Colonic mucosa (tissue), 4 donors: ENCODE measurements at places on chromosomes 7 and 10.

GRCh38 chr7:90473814-90474213 lies 4.4 kb downstream of the PTTG1IP2 start:
- no peak for DNase-seq

DNA sequence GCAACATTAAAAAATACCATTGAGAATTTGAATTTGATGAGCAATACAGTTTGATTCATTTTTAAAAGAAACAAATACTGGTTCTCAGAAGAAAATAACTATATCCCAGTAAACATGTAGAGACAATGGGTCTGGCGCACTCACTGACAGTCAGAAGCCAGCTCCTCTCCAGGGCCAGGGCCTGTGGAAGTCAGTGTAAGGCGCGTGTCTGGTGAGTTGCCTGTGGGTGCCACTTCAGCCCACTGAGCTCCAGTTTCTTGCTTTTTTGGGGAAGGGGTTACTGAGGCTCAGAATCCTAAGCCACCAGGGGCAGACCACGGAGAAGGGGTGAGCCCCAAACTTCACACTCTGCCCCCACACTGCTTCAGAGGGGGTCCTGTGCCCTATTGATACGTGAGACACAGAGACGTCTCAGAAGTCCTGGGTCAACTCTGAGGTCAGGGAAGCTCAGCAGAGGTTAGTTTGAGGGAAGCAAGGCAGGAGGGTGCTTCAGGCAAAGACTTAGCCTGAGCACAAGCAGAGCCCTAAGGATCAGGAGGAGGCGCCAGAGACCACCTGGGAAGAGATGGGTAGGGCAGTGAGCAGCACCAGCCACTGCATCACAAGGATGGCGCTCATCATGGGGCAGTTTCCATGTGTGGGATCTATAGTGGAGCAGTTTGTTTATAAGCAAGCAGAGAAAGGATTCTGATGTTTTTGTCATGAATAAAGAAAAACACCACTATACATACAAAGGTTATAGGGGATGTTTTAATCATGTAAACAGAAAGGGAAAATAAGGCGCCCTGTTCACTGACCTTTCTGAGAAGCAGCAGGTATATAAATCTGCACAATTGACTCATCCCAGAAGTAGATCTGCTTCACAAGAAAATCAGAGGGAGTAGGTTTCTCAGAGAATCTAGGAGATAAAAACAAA lies 95.7 kb downstream of the PKD1L1 start:
- DNase-seq: no peak

DNA sequence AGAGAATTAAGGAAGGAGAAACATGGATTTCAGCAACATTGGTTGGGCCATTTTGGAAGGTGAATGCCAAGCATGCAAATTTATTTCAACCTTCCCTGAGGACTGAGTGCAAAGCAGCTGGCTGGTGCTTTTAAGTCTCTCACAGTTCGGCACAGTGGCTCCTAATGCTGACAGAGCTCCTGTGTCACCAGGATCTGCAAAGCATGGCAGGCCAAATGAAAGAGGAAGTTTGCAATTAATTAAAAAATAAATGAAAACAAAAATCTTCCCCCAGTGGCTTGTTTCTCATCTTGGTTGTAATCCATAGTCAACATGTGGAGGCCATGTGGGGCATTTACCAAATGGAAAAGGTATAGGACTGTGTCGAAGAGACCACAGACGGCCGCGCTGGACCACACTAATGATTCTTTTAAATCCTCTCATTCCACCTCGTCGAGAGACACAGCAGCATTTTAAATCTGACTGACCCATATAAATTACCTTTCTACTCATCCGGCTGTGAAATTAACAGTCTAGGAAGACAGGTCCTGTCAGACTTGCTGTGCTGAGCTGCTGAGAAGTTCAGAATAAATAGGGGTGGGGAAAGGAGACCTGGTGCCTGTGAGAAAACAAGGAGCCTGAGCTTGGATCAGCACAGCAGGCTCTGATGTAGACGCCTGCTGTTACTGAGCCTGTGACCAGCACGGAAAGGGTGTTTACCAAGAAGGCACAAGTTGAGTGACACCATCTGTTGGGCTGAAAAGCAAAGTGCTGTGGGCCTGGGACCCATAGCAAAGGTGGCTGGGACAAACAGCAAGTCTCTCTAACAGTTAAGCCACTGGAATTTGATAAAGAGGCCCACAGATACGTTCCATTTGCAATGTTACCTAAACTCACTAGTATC lies 136.0 kb upstream of the COL1A2 start:
- DNase-seq: no peak

GRCh38 chr7:120836556-120837115 lies 21.3 kb downstream of the TSPAN12 start:
- no peak for DNase-seq

DNA sequence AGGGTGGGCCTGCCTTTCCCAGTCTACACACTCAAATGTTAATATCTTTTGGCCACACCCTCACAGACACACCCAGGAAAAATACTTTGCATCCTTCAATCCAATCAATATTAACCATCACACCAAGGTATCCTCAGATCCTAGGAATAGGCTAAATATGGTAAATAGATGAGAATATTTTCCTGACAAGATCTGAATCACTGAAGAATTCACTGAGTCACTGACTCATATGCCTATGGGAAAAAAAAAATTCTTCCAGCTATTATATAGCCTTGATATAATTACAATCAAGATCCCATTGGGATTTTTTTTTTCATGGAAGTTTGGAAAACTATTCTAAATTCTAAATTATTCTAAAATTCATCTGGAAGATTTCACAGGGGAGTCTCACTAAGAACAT lies 65.8 kb downstream of the INHBA start:
- DNase-seq: no peak

- peak; percentile 7 for DNase-seq
These were observed 14.9 kb downstream of the TMEM273 start for GRCh38 chr10:49173201-49173772.

GRCh38 chr7:11274074-11274473 lies 300.4 kb downstream of the PHF14 start:
- no peak for DNase-seq

DNA sequence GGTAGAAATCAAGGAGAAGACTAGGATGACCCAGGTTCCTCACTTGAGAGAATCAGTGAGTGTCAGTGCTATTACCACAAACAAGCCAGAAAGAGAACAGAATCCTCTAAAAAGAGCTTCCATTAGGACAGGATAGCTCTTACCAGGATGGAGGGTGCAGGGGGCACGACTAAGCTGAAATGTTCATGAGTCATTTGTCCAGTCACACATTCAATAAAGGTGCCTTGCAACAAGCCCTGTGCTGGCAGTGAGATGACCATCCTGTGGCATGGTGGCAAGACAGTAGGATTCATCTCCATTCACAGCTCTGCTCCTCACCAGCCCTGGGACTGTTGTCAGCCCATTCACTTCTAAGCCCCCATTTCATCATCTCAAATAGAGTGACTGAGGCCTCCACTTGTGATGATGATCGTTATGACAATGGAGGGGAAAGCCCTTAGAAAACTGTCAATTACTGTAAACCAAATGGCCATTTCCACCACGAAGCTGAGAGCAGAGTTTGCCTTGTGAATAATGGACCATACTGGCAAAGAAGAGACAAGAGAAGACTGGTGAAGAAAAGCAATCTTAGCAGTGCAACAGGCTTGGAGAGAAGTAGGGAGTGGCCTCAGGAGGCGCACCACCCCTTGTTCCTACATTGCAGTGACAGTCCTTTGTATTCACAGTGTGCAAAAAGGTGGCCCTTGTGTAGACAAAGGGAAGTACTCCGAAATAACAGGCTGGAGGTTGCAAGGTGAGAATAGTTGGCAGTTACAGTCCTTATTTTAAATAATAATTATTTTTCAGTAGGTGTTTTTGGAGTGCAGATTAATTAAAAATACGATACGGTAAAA lies 9.0 kb upstream of the WIPF3 start:
- DNase-seq: peak; percentile 24

DNA sequence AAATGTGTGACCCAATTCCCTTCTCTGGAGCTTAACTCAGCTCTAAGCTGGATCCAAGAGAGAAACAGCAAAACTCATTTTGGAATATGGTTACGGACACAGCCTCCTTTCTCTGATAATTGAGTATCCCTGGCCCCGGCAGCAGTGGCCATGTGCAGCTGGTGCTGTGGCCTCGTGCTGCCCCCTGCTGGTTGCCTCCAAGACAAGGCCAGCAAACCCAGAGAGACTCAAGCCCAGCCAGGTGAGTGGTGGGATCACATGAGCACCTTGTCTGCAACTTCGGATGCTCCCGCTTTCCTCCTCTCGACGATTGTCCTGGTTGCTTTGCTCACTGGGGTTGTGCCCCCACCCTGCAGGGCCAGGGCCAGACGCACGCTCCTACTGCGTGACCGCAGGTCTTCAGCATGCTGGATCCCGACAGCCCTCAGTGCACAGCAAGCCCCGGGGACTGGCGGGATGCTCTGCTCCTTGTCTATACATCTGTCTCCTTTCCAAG lies 19.4 kb downstream of the SFTPD start:
- DNase-seq: peak; percentile 80
